ENCODE measurements at places on chromosomes 7 and 10.

GRCh38 chr10:125802131-125802530, 20.9 kb downstream of the UROS start:
- DNase-seq: no peak

GRCh38 chr7:28865601-28866144, 92.5 kb downstream of the TRIL start:
- no peak for DNase-seq

GRCh38 chr7:123472750-123473445, 61.5 kb downstream of the IQUB start:
- no peak for DNase-seq

DNA sequence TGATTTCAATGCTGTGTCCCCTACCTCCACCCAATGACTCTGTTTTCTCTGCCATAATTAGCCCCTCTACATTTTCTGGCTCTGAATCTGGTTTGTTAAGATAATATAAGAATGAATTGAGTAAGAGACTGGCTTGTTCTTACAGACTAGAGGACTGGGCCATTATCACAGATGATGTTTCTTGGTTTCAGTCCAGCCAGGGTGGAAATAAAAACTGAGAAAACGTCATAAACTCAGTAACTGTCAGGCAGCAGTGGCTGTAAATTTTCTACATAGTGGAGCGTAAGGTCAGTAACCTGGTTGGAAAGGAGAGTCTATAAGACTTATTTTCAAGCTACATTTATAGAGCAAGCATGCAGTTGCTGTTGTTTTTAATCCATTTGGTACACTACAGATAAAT, 485.4 kb downstream of the HTR7 start:
- DNase-seq: no peak

DNA sequence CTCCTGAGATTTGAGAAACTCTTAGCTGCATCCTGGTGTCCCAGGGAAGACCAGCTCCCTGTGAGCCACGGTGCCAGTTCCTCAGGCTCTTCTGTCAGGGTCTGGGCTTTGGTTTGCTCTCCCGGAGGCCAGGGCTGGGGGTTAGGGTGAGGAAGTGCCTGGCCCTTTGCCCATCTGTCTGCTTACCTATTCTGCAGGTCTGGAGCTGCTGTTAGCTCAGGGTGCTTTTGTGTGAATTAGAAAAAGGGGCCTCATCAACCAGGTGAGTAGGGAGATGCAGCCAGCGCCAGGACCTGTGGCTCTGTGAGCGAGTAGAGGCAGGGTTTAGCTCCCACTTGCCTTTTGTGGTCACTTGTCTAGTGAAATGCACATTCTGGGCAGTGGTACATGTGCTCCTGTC, 109.4 kb downstream of the DOCK1 start:
- no peak for DNase-seq

DNA sequence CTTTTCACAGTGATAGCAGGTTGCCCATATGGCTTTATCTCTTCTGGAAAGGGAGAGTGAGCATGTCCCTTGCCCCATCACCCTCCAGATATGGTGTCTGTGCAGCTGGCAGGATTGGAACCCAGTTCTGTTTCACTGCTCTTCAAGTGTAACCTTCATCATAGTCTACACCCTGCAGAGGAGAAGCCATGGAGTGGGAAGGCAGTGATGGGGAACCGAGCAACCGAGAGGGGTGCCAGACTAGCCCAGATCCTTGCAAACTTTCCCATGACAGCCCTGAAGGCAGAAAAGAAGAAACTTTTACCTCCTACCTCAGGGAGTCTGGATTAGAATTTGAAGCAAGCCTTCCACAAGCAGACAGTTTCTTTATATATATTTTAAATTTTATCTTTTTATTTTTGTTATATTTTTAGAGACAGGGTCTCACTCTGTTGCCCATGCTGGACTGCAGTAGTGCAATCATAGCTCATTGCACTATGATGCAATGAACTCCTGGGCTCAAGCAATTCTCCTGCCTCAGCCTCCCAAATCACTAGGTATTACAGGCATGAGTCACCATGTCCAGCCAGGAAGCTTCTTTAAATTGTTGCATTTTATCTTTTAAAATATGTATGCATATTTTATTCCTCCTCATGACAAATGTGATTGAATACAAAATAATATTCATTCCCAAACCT, 133.3 kb downstream of the KCNMA1 start:
- DNase-seq: no peak

DNA sequence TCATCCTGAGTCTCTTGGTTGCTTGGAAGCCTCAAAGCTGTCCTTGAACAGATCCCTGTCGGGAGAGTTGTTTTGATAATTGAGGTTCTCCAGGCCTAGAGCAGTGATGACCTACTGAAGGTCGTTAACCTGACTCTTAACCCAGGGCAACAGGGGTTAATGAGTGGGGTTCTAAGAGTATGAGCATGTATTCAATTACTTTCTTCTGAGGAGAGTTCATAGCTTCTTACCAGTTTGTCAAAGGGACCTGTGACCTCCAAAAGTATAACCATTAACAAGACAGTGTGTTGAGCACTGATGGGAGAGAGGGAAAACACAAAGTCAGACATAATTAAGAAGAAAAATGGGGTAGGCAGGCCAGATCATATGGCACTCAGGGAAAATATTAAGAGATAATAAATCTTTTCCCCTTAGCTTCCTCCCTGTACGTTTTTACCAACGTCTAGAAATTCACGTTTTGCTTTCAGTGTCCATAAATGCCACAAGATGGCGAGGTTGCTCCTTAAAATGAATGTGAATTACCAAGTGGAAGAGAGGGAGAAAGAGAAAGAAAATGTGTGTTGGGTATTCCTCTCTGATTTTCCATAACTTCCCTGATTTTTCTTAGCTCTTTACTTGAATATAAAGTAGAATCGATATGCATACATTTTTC, 97.6 kb downstream of the SUGCT start:
- peak; percentile 44 for DNase-seq

GRCh38 chr7:98387544-98388226, 13.2 kb downstream of the BAIAP2L1 start:
- DNase-seq: peak; percentile 31

DNA sequence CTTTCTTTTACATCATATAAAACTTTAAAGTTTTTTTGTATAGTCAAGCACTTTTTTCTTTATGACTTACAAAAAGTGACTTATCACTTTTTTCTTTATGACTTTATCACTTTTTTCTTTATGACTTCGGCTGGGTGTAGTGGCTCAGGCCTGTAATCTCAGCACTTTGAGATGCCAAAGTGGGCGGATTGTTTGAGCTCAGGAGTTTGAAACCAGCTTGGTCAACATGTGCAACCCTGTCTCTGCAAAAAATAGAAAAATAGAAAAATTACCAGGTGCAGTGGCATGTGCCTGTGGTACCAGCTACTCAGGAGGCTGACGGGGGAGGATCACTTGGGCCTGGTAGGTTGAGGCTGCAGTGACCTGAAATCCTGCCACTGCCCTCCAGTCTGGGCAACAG, 108.8 kb upstream of the CSTF2T start:
- no peak for DNase-seq

GRCh38 chr10:47053081-47053798, 142.0 kb downstream of the PTPN20 start:
- DNase-seq: no peak

- no peak for DNase-seq
Observed at GRCh38 chr10:125190946-125191345, 30.6 kb upstream of the CTBP2 start.

GRCh38 chr10:125123476-125124114, 36.8 kb downstream of the CTBP2 start:
- no peak for DNase-seq

DNA sequence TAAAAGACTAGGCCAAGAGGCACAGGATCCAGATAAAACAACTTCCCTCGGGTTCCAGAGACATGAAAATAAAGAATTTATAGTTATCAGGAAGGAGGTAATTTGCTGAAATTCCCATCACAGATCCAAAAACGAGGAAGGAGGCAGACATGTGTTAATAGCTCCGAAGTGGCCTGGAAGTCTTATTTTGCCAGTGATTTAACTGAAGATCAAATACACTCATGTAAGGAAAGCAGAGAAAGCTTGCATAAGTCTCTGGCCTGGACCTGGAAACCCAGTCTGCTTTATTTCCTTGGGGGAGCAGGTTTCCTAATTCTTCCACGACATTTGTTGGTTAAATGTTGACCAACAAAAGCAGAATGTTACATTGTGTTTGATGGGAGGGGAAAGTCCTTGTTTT, 498.7 kb upstream of the C7orf33 start:
- DNase-seq: no peak

GRCh38 chr10:28431139-28431538, 101.8 kb upstream of the WAC start:
- no peak for DNase-seq

GRCh38 chr7:155761162-155761561, 51.1 kb downstream of the SHH start:
- DNase-seq: no peak

DNA sequence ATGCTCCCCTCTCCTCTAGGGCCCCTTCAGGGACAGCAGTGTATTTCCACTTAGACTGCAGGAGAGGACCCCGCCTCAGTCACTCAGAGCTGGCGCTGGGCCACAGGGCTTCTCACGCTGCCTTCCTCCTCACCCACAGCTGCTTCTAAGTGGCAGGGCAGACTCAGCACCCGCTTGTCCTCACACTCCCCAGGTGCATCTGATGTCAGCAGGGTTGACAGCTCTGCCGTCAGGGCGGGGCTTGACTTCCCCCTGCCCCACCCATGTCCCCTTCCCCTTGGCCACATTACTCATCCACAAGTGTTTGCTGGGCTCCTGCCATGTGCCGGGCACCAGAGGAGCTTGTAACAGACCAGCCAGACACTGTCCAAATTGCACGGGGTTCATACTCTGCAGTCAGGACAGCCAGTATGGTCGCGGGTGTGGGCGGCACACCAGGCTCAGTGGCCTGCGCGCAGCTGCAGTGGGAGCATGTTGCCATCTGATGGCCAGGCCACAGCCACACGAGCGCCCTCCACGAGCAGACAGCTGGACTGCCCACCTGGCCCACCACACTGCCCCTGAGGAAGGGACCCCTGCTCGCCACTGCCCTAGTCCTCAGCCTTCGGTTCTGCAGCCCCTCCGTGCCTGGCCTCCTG, 29.3 kb upstream of the TTYH3 start:
- DNase-seq: no peak

DNA sequence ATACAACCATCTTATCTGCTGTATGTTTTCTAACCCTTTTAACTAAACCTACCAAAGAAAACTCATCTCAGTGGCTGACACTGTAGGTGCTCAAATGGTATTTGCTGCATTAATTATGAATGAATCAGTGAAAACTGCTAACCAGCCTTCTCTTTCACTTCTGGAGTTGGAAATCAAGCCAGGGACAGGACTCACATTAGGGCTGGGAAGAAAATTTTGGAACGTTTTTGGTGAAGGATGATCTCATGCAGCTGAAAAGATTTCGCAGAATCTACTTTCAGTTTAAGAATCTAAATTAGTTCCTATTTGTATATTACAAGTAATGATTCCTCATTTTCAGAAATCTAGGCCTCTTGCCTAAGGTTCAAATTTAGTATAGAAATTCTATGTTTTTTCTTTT, 12.9 kb downstream of the MTPN start:
- DNase-seq: no peak

DNA sequence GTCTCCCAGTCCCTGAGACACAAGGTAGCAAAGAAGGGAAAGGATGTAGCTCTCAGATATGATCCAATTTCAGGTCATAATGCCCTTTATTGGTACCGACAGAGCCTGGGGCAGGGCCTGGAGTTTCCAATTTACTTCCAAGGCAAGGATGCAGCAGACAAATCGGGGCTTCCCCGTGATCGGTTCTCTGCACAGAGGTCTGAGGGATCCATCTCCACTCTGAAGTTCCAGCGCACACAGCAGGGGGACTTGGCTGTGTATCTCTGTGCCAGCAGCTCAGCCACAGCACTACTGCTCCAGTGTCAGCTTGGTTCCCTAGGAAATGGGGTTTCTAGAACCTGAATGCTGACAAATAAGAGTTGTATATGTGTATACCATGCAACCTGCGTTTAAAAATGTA, 74.6 kb upstream of the PRSS58 start:
- no peak for DNase-seq

DNA sequence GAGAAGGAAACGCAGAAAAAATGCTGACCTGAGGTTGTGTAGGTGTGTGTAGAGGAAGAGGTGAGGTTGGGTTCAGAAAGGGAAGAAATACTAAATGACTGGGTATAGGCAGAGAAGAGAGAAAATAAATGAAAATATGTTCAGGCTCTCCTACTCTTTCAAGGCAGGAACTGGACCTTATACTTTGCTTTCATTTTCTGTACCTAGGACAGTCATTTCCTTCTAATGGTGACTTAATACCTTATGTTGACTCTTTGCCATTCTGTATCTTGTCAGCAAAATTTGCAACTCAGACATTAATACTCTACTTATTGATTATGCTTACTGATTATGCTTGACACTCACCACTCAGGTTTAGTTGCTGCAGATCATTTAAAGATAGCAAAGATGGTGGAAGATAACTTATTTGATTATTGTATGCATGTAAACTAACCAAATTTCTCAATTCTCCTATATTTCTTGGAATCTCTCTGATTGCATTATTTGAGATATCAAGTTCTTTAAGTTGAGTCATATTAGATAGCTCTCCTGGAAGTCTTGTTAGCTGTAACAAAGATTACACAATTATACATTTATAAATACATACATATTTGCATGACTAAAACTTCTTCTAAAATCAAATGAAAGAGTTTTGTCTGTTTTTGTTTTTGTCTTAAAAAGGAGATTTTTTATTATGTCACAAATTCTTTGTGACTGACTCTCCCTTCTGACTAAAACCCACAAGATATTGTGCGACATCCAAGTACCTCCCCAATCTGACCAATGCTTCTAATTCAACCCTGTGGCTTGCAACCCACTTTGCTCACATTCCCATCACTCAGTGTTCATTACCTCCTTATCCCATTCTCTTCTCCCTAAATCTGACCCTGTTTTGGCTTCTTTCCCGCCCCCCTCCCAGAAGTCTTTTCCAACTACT, 20.0 kb downstream of the LRRD1 start:
- no peak for DNase-seq

GRCh38 chr10:62014510-62014909, 113.0 kb downstream of the ARID5B start:
- DNase-seq: no peak

DNA sequence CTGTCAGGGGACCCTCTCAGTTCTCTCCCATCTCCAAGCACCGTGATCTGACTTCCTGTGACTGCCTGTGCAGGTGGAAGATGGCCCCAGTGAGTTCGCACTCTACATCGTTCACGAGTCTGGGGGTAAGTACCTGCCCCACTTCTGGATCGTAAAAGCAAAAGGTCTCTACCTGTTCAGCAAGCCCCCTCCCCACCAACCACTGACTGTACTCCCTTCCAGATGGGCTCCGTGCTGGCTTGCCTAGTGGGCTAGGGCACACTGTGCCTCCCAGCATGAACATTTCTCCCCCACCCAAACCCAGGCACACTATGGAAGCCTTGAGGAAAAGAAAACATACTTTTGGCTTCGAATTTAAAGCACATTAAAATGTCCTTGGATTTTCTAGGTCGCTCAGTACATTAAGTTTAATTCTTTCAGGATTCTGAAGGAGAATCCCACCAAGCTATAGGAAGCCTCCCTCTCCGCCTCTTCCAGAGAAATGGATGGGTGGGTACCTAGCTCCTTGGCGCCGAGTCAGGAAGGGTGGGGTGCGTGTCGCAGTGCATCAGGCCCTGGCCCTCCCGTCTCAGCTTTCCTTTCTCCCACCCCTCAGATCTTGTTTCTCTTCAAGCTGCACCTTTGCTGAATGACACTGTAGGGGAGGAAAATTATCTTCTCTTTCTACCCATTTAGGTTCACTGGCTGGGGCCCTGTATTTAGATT, 11.0 kb upstream of the ZNF22 start:
- no peak for DNase-seq

All from NCI-H1930 (cell line).